GM12865 (cell line): ENCODE measurements at places on chromosomes 12 and 14.

- no peak for DNase-seq
Observed at GRCh38 chr12:67820694-67821093, 168.6 kb upstream of the IFNG-AS1 start.

- peak; percentile 86 for DNase-seq
Observed at GRCh38 chr12:53984901-53985691, at the start of gene HOXC10. Gene HOXC10 (plus strand): TSS chr12:53985146. CDS start chr12:53985260, 114 bp downstream.

DNA sequence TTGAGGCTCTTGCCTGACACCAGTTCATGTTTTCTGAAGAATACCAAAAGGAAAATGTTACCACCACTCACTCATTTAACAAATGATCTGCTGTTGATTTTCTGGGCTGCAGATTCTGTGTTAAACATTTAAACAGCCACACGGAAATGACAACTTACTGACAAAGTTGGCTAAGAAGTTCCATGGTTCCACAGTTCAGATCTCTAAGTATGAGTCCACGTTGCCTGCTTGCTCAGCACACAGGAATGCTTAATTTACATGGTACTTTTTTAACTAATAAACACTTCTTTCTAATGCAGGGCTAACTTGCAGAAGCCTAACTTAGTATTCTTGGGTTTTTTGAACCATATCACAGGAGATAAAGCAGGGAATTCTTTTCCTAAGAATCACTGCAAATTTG lies 34.7 kb downstream of the PTGER2 start:
- no peak for DNase-seq

DNA sequence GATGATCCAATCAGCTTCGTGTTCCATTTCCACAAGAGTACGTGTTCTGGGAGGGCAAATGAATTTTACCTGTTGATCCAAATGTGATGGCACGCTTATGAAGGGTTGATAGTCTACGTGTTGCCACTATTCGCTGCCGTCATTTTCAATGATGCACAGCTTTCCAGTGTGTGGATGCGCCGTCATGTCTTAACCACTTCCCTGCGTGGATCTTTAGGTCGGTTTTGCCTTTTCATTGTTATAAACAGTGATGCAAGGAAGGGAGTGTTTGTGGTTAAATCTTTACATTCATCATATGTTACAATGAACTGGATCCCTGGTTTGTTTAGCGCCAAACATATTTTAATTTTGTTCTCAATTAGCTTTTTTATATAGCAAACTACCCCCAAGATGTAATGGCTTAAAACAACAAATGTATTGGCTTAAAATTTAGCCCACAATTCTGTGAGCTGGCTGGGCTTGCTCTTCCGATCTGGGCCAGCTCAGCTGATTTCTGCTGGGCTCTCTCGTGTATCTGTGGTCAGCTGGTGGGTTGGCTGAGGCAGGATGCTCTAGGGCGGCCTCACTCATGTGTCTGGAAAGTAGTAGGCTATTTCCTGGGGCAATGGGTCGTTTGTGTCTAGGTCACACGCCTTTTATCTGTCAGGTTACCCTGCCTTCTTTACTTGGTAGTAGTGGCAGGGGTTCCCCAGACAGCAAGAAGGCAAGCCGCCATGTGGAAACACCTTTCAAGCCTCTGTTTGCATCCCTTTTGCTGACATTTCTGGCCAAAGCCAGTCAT lies 176.7 kb downstream of the CRADD start:
- DNase-seq = peak; percentile 50

- DNase-seq = no peak
Observed at GRCh38 chr12:3077572-3078081, 448 bp downstream of the TSPAN9 start.

DNA sequence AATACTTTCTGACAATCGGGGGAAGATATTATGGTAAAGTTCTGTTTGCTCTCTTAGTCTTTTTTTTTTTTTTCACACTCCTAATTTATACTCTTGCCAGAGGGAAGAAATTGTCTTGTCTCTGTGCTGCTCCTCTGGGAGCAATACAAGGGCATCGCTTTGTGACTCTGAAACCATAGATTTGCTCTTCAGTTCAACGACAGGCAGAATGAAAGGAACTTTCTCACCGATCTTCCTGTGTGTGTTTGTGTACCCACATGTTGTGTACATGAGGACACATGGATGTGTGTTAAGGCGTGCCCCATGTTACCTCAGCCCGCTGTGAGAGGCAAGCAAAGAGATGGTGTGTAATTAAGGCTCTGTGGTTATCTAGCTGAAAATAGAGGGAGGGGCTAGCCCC lies 457.6 kb downstream of the EGLN3 start:
- DNase-seq = no peak

DNA sequence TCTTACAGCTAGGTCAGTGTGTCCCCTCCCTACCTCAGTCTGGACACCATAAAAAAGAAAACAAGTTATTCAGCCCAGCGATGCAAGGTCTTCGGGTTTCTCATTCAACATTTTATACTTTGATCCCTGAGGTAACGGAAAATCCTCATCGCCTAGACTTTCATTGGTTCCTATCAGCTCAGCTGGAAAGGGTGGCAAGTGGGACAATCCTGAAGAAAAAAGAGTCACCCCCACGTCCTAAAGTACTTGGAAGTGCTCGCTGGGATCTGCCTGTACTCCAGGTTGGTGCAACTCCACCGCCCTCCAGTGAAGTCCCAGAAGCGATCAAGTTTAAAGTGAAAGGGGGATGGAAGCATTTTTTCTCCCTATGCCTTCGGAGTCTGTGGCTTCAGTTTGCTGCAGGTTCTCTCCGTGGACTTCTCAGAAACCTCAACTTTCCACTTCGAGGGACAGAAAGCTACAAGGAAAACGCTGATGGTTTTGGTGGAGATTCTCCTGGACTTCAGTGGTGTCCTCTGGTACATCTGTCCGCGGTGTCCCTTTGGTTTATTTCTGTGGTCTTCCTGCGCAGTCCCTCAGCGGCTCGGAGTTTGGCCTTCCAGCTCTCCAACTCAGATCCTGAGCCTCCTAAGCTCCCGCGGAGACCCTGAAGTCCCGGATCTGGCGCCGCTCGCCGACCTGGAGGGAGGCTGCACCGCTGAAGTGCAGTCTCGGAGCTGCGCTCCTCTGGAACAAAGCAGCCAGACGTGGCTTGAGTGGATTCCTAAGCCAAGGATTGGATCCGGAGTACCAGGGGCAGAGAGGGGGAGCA lies 1.8 kb upstream of the LRFN5 start:
- DNase-seq = no peak

GRCh38 chr14:51869411-51870100 lies 9.1 kb downstream of the GNG2 start:
- peak; percentile 66 for DNase-seq

DNA sequence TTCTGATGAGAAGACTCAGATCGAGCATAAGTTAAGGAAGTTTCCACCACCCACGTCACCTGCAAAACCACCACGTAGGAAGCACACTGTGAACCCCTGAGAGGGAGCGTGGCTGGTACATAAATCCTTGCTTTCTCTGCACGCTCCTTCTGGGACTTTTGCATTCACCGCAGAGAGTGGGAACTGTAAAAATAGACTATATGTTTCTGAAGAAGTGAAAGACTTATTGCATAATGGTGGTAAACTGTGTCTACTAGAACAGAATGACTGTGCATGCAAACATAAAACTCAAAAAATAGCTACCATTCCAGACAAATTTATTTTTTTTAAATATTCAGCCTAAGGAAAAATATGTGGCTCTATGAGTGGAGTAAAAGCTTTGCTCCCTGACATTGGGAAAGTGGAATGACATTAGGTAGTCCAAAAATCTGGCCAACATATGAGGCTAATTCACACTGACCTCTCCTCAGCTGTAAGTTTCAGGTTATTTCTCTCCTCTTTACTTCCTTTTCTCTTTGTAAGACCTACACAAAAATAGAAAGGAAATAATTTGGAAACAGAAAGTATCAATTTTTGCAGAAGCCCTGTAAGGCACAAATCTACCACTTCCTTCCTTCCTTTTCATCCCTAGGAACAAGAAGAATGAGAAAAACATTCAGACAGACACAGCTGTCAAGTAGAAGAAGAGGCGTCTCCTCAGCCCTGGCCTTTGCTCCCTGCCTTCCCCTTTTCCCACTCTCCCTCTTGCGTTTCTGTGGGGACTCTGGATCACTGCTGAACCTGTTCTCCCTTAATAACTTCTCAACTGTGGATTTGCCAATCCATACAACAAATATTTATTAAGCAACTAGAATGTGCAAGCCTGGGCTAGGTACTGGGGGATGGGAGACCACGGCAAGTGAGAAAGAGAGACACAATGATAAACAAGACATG lies 264.3 kb upstream of the FOXN3 start:
- DNase-seq = peak; percentile 82

DNA sequence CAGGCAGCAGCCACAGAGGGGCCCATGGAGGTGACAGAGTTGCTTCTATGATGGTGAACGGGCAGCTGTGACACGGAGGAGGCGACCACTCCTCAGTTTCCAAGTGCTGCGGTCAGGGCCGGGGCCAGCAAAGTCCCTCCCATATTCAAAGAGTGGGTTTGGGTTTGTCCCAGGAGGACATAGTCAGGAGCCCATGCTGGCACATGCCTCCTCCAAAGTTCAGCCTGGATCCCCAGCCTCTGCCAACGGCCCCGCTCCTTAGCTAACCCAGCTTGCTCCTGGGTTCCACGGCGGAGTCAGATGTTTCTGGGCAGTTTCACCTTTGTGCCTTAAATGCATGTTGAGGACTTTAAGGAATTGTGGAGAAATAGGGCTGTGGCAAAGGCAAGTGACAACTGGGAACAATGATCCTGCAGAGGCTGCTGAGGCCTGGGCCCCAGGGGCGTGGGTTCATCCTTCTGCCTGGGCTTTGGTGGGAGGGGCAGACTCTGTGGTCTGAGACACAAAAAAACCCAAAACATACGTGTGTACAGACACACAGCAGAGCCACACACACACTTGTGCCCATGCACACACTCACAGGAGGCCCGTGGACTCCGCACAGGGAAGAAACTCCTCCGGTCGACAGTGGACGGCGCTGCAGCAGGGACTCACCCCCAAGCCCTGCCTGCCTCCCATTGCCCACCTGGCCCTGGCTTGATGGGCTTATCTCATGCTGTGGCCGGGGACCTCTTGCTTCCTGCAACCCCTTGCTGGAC lies 399.4 kb downstream of the TMEM121 start:
- peak; percentile 23 for DNase-seq

DNA sequence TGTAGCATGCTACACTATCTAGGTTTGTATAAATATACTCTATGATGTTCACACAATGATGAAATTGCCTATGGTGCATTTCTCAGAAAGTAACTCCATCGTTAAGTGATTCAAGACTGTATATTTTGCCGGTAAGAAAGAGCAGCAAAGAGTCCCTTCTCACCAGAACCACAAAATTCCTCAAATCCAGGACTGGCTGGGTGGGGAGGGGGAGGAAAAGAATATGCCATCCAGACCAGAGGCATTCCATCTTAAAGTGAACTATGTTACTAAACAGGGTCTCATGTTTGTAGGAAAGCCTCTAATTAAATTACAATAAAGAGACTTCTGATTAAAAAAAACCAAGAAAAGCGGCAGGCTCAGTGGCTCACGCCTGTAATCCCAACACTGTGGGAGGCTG lies 11.5 kb downstream of the UBE2N start:
- no peak for DNase-seq

GRCh38 chr12:57844709-57845477 lies 1.6 kb downstream of the CTDSP2 start:
- DNase-seq = peak; percentile 56

DNA sequence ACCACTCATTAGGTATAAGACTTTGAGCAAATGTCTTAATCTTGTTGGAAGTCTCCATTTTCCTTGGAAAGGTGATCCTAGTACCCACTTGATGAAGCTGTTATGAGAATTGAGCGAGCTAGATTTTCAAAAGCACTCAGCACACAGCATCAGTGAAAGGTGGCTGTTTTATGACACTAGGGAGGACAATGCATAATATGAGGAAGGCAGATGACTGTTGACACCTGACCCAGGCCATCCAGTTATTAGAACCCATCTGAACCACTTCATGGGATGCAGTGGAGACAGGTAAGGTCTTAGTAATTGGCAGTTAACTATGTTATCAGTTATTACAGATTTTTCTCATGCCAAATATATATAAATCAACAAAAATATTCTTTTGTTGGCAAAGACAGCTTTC lies 369.9 kb upstream of the PDE3A start:
- DNase-seq = no peak

DNA sequence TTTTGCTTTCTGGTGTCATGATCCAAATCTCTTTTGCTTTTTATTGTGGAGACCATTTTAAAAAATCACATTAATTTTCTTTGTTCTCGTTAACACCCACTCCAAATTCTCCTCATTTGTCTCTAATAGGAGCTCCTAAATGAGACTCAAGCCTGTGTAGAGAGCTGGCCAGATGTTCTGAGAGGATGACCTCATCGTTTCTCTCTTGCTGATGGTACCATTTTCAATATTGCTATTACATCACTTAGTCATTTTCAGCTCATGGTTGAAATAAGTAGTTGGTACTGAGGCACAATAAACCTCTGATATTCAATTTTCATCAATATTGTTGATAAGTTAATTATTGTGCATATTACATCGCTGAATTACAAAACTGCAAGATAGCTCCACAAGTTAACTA lies 31.5 kb downstream of the SPTB start:
- peak; percentile 6 for DNase-seq

GRCh38 chr14:85762526-85762925 lies 232.6 kb downstream of the FLRT2 start:
- no peak for DNase-seq

GRCh38 chr14:59004012-59004411 lies 184.5 kb upstream of the DAAM1 start:
- DNase-seq = no peak

DNA sequence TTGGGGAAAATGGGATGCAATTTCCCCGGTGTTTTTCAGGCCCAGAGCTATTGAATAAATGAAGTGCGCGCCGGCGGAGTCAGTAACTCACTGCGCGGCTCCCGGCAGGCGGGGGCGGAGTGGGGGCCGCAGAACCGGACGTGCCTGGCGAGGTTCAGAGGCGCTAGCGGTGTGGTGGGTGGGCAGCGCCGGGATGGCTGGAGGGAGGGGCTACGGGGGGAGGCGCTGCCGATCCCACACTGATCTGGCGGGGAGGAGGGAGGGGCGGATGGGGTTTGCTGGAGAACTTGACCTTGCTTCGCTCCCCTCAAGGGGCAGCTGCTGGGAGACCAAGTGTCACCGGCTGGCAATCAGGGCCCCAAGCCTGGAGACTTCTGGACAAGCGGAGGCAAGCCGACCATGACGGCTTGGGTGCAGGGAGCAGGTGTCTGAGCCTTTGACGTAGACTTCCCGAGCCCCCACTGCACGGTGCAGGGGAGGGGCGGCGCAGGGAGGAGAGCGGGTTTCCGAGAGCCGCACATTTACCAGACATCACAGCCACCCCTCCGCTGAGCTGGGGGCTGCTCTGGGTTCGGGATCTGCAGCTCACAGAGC lies 174.1 kb upstream of the RTL1 start:
- DNase-seq = no peak

- DNase-seq = no peak
Observed at GRCh38 chr14:74346341-74346740, 1.9 kb upstream of the VRTN start.

DNA sequence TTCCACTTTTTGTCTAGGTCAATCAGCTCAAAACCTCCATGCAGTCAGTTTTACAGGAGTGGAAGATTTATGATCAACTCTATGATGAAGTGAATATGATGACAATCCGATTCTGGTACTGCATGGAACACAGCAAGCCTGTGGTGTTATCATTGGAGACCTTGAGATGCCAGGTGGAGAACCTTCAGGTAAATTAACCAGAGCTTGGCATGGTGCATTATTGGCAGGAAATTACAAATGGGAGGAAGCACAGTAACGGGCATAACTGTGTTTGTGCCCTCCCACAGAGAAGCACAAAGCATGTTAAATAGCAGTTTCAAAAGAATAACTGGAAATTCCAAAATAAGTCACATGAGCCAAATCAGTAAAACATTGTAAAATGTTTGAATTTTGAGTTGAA lies 135.6 kb downstream of the ESR2 start:
- no peak for DNase-seq

- DNase-seq = no peak
Observed at GRCh38 chr14:72099566-72099965, 167.3 kb downstream of the RGS6 start.
